ENCODE measurements at places on chromosomes 16 and 17.

- ATAC-seq = peak; percentile 90
Observed at GRCh38 chr17:37089956-37090355, 141.2 kb downstream of the AATF start.

DNA sequence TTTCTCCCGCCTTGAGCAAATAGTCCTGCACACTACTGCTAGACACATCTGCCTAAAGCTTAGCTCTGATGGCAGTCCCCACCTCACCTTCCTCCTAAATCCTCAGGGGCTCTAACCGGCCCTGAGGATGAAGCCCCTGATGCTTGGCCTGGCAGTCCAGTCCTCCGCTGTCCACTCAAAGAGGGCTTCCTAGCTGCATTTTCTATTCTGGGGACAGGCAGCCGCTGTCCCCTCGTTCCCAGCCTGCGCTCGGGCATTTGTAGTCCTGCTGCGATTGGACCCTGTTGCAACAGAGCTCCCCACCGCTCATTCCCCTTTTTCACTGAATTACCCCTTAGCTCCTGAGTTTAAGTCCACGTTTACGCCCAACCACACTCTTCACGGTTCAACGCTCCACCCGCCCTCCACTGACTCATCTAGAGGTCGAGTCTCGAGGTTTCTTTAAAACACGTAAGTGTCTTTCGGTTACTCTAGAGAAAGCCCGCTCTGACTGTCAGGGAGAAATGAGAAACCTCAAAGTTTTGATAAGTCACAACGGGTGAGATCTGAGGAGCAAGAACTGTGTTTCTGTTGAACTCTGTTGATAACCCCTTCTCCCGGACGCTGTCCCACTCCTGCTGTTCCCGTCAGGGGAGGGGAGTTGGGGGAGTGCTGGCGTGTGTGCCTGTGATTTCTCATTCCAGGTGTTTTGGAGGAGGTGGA lies 4.5 kb downstream of the CCR7 start:
- peak; percentile 64 for ATAC-seq

- no peak for ATAC-seq
Observed at GRCh38 chr16:48734220-48734619, 124.2 kb upstream of the N4BP1 start.

- peak; percentile 68 for ATAC-seq
Observed at GRCh38 chr16:79093554-79093967, 507.0 kb downstream of the MAF start.

DNA sequence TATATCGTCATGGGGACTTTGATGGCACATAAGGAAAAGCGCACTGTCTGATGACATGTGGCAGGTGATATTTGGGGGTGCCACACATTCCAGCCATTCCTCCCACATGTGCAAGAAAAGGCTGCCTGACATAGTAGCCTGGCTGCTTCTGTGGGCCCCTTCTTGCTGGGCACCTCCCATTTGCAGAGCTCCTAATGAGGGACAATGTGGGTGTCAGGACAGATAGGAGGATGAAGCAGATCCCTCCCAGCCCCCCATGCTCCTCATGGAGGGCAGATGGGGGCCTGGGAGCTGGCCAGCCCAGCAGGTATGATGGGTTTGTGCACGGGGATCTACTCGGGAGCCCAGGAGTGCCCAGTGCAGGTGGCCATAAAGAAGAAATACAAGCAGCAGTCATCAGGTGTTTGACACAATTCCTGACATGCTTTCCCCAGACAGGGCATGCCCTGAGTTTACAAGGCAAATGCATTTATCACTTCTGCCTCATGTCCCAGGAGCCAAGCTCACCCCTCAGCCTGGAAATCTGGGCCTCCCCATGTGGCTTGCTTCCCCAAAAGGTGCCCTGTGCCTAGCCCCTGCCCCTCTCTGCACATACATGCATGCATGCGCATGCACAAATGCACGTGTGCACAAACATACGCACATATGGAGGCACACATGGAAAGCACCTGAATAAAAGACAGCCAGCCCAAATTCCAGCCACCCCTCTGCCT lies 260.6 kb upstream of the RPL38 start:
- no peak for ATAC-seq

- peak; percentile 77 for ATAC-seq
Observed at GRCh38 chr17:7294614-7295153, at the start of gene YBX2. Gene YBX2 (minus strand): TSS chr17:7294639. CDS start chr17:7294500, 139 bp downstream.

DNA sequence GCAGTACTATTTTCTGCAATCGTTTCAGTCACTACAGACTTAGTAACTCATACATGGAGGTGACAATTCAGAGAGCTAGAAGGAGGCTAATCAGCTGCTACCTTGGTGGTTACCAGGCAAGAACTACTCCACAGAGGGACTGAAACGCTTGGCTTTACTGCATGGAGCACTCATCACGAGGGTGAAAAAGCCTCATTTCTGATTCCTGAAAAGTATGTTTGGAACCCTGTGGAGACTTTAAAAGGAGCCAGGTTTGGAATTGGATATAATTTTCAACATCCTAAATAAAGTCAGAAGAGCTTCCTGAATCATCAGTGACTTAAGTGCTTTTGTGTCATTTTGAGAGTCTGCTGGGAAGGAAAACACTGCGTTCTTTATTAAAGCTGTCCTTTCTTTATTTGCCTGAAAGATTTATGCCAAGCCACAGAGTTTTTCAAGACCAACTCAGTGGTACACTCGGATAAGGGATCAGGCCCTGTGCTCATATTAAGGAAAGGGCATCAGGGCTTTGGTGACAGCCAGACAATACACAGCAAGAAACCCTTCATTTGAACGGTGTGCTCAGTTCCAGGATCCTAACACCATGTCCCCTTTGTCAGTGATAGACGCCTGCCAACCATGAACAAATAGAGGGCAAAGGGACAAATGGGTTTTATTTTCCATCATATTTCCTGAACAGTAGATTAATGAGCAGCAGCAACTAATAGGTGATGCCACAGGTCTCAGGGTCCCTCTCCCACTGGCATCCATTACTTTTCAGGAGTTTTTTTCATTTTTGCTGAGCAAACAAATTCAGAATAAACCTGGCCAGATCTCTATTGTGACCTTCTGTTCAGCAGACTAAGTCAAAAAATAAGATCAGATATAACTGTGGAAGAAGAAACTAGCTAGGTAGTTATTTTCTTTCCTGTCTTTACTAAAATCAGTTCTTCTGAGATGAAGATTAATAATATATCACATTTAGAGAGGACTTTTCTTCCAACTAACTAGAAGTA lies 80.5 kb upstream of the CLEC18B start:
- ATAC-seq = no peak

- ATAC-seq = no peak
Observed at GRCh38 chr17:78868391-78868790, 27.8 kb upstream of the USP36 start.

GRCh38 chr17:47894498-47895346 lies 1.3 kb upstream of the SP2 start:
- ATAC-seq = no peak

DNA sequence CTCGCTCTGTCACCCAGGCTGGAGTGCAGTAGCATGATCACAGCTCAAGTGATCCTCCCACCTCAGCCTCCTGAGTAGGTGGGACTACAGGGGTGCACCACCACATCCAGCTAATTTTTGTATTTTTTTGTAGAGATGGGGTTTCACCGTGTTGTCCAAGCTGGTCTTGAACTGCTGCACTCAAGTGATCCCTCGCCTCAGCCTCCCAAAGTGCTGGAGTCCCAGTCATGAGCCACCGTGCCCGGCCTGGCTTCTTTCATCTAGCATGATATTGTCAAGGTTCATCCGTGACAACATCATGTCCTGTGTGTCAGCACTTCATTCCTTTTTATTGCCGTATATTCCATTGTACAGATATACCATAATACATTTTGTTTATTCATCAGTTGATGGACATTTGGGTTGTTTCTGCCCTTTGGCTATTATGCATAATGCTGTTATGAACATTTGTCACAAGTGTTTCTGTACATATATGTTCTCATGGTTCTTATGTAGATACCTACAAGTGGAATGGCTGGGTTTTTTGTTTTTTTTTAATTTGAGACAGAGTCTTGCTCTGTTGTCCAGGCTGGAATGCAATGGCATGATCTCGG lies 3.4 kb upstream of the GHDC start:
- ATAC-seq = no peak

DNA sequence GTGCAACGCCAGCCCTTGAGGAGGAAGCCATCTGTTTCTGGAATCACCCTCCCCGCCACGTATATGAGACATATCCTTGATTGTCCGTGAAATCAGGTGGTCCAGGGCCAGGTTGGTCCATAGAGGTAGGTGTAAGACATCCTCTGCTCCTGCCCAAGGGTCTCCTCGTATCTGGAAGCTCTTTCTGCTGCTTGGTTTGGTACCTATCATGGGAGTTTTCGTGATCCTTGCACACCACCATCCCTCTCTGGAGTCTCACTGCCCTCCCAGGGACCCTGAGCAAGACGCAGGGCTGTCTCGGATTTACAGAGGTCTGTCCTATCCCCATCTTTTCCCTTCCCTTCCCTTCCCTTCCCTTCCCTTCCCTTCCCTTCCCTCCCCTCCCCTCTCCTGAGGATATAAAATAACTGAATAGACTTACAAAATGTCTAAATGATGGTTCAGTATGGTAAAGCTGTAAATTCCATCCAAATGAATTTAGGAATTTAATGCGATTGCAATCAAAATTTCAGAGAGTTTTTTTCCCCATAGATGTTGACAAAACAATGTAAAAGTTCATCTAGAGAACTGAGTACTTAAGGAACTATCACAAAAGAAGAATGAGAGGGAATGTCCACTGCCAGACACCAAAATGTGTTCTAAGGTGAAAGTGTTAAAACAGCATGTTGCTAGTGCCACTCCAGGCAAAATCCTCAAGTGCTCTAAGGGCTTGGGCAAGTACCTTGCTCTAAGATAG lies 2.0 kb upstream of the CCDC42 start:
- ATAC-seq = no peak

GRCh38 chr17:82358465-82359350 lies at the start of gene TEX19:
Gene TEX19 (plus strand): TSS chr17:82359247. CDS start chr17:82362151, 2,904 bp downstream.
- peak; percentile 47 for ATAC-seq

DNA sequence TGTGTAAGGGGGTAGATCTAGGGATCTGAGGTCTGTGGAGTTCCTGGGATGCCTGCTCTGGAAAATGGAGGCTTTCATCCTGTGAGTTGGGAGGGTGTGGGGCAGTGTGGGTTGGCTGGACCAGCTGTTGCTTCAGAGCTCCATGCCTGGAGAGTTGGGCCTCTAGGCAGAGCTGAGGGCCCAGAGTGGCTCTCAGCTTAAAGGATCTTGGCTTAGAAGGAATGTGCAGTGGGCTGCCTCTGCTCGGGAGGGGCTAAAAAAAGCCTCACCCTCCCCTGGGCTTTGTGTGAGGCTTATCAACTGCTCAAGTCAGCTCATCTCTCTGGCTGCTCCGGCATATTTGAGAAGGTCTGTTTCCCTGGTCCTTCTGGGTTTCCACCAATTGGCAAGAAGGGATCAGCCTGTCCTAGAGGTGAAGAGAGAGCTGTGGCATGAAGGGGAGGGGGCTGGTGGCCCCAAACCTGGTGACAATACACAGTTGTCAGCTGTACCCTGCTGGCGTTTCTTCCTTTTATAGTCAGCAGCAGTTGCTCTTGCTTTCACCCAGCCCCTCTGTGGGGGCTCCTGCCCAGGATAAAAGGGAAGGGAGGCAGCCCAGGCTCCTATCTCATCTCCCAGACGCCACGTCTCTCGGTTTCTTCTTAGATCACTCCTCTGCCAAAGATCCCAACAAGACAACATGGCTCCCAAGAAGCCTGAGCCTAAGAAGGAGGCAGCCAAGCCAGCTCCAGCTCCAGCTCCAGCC lies at the start of gene MYL4:
MYL4 (plus strand) TSS at position 605 of the 745 bp plus-strand sequence; CDS start at position 680, 75 bp downstream.
- ATAC-seq = no peak

GRCh38 chr17:17609121-17609520 lies 17.6 kb upstream of the PEMT start:
- no peak for ATAC-seq

DNA sequence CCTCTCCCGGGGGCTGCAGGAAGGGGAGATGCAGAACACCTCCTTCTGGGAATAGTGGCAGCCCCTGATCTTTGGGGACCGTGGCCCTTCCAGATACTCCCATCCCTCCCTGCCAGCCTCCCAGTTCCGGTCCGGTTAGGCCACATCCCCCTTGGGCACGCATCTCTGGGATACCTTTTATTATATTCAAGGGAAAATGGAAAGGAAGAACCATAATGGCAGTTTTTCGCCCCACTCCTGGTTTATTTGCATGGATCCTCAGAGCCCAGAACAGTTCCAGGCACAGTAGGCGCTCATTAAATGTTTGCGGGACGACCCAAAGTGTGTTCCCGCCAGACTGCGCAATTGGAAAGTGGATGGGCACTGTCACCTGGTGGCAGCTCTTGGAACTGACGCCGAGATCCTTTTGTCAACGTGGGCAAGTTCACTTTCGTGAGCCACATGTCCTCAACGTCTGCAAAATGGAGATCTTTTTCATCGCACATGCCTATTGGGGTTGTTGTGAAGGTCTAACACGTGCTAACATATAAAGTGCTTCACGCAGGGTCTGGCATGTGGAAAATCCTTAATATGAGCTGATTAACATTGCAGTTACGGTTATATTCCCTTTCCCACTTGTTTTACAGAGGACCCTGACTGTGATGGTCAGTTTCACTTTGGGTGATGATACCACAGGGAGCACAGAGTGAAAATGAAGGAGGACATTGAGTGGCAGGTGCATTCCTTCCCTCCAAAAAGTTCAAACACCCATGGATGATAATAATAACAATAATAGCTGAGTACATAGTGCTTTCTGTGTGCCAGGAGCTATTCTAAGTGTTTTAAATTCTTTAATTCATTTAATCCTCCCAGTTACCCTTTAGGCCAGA lies 1.7 kb upstream of the GPRC5B start:
- peak; percentile 62 for ATAC-seq

DNA sequence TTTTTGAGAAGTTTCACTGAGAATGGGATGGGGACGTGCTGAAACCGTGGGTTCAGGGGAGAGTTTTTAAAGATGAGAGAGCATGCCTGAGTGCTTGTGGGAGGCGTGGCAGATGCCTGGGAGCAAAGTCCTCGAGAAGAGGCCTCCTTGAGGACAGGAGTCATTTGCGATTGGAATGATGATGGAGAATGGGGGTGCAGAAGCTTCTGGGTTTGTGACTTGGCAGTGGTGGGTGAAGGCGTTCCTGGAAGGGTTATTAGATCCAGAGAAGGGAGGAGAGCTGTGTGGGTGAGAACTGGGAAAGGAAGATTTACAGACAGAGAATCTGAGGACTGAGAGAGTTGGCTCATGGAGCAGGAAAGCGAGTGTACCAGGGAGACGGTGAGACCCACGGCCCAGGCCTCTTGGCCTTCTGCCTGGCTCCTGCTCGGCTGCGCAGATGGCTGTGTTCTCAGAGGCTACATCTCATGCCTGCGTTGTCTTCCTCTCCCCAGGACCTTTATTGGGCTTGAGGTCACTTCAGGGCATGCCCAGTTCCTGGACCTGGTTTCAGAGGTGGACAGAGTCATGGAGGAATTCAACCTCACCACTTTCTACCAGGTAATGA lies 8.6 kb upstream of the MMP15 start:
- no peak for ATAC-seq

DNA sequence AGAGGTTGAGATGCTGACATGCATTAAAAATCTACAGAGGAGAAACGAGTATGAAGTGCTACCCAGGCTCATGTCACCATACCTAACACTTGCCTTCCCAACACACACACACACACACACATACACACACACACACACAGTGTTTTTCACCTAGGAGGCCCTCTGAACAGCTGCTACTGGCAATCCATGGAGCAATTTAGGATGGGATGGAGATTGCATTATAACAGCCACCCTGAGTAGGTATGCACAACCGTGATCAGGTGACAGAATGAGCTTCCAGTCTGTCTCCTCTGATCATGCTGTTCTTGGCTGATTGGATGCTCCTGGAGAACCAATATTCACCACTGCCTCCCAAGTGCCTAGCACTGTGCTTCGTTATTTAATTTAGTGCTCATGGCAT lies 528.5 kb upstream of the CDH5 start:
- no peak for ATAC-seq
